Stimulated activated CD8-positive, alpha-beta memory T cell treated with anti-CD3 and anti-CD28 coated beads, Interleukin-4, amount 100 ng/mL, for 1 hour (primary cell): ENCODE measurements at places on chromosomes 2 and 18.

- no peak for DNase-seq
Observed at GRCh38 chr2:105910497-105911238, 166.0 kb downstream of the NCK2 start.

DNA sequence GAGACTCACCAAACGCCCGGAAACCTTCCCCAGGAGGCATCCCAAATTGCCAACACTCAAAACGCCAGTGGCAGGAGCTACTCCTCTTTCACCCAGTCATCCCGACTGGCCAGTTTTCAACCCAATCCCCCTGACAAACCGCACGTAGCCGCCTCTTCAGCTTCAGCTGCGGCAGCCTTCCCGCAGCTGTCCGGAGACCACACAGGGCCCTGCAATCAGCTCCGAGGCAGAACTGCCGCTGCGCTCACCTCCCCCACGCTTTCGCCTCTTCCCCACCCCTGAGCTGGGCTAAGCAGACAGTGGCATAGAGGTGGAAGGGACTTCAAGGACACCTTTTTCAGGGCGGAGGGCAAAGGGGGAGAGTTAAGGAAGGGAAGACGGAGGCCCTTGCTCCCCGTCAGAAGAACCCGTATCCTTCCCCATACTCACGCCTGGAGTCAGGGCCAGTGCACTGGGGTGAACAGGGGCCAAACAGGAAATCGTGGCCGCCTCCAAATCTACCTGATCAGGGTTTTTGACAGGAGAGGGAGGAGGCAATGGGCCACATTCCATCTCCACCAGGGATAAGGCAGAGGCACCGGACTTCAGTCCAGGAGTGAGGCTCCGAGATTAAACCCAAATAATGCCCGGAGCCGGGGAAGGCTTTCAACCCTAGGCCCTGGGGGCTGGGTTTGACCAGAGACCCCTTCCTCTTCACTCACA lies 16.9 kb downstream of the CYP26B1 start:
- no peak for DNase-seq

GRCh38 chr2:173386738-173387065 lies 32.0 kb downstream of the CDCA7 start:
- no peak for DNase-seq

- no peak for DNase-seq
Observed at GRCh38 chr18:23127090-23127489, 8.2 kb upstream of the CABLES1 start.

DNA sequence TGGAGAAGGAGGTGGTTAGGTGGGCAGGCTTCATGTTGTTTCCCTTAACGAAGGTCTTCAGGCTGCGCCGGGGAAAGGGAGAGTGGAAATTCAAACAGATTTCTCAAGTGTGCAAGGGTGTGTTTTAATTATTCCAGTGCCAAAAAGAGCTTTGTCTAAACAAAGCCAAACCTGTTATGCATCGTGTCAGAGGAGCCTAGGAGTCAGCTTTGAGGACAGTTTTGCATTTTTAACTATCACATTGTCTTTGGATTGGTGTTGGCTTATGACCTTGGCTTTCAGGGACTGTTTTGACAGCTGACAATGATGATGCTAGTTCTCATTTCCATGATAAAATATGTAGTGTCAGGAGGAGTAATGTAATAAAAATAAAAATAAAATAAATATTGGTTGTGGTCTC lies 144.8 kb downstream of the LDLRAD4 start:
- no peak for DNase-seq
